Dermis blood vessel endothelial cell (primary cell): ENCODE measurements at places on chromosomes 11 and 22.
A peak's percentile ranks its signal among the peaks of the same experiment; 100 is the strongest.

- DNase-seq: no peak
Measured at GRCh38 chr22:42301077-42301741, 30.8 kb upstream of the TCF20 start.

- DNase-seq: peak; percentile 80
Measured at GRCh38 chr11:43632181-43632580, 48.4 kb upstream of the HSD17B12 start.

DNA sequence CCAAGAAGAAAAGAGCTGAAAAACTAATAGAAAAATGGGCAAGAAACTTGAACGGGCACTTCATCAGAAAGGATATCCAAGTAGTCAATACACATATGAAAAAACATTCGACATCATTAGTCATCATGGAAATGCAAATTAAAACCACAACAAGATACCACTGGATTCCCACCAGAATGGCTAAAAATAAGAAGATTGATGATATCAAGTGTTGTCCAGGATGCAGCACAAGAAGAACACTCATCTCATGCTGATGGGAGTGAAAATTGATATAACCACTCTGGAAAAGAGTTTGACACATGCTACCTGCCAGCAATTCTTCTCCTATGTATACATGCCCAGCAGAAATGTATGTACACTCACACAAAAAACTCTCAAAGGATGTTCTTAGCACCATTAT, 26.9 kb upstream of the SCUBE2 start:
- no peak for DNase-seq

GRCh38 chr11:74638869-74639268, 46.5 kb downstream of the POLD3 start:
- DNase-seq: no peak

DNA sequence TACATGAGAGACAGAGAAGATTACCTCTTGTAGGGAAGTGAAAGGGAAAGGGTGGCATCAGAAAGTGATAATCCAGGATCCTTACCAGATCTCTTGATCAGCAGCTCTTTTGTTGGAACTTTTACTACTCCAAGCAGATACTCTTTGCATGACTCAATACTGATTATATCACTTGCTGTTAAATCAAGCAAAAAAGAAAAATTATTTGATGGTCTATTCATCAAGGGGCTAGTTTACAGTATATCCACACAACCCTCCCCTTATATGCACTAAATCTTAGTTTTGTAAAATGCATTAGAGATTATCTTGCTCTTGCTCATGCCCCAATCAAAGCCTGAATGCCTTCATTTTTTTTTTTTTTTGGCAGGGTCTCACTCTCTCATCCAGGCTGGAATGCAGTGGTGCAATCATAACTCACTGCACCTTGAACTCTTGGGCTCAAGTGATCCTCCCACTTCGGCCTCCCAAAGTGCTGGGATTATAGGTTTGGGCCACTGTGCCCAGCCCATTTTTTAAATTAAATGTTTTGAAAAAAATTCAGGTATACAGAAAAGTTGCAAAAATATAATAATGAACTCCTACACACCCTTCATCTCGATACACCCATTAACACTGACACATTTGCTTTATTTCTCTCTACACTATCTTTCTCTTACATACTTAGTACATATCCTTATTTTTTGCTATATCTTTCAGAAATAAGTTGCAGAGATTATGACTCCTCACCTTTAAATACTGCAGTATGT, 76.1 kb upstream of the UCP3 start:
- no peak for DNase-seq

DNA sequence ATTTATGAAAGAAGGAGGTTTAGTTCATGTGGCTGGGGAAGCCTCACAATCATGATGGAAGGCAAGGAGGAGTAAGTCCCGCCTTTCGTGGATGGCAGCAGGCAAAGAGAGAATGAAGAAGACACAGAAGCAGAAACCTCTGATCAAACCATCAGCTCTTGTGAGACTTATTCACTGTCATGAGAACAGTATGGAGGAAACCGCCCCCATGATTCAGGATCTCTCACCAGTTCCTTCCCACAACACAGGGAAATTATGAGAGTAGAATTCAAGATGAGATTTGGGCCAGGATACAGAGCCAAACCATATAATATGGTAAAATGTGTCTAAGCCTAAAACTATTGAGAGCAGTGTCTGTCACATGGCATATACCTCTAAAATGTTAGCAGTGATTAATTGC, 503.8 kb upstream of the CCDC179 start:
- no peak for DNase-seq

DNA sequence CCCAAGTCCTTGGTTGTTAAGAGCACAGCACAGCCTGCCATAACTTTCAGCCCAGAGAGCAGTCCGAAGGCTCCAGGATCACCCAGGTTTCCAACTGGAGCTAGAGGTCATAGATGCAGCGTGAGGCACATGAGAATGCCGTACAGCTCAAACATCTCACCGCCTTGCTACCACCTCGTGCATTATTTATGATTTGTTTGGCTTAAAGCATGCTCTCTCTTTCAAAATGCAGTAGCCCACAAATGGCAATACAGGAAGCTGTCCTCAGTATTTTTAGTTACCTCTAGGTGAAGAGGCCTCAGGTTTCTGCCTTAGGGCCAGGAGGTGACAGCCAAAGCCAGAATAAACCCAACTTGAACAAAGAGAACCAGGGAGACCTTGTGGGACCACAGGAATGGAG, 14.4 kb downstream of the SCN3B start:
- no peak for DNase-seq

DNA sequence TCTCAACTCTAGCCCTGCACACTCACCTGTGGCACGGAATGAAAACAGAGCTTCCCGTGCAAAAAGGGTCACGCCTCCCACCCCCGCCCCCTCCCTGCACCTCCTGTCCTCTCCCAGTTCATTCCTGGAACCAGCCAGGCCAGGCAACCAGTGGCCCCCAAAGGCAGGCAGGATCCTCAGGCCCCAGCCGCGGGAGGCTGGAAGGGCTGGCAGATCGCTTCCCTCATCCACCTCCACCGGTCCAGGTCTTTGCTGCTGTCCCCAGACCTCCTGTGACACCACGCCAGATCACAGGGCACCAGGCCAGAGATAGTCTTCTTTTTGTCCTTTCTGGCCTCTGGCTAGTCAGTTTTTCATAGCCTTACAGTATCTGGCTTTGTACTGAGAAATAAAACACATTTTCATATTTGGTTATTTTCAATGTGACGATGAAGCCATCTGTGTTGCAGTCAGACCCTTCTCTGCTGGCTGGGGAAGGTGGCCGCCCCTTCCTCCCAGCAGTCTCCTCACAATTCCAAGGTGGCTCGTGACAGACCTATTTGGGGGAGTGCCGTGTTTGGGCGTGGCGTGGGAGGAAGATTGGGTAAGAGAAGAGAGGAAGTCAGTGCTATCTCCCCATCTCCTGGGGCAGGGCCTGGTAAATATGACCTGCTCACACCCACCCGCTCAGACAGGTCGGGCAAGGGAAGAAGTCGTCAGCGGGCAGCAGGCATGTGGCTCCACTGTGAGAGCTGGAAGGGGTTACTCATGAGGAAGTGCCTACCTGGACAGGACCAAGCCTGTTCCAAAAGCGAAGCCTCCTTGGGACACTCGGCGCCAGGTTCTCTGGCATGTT, 9.1 kb downstream of the SSH3 start:
- no peak for DNase-seq
